ENCODE measurements at places on chromosomes 7 and 10.

GRCh38 chr7:111529507-111530355 lies 32.6 kb downstream of the IMMP2L start:
- no peak for DNase-seq

- DNase-seq, result no peak
Measured at GRCh38 chr7:98687111-98687751, 70.1 kb downstream of the NPTX2 start.

DNA sequence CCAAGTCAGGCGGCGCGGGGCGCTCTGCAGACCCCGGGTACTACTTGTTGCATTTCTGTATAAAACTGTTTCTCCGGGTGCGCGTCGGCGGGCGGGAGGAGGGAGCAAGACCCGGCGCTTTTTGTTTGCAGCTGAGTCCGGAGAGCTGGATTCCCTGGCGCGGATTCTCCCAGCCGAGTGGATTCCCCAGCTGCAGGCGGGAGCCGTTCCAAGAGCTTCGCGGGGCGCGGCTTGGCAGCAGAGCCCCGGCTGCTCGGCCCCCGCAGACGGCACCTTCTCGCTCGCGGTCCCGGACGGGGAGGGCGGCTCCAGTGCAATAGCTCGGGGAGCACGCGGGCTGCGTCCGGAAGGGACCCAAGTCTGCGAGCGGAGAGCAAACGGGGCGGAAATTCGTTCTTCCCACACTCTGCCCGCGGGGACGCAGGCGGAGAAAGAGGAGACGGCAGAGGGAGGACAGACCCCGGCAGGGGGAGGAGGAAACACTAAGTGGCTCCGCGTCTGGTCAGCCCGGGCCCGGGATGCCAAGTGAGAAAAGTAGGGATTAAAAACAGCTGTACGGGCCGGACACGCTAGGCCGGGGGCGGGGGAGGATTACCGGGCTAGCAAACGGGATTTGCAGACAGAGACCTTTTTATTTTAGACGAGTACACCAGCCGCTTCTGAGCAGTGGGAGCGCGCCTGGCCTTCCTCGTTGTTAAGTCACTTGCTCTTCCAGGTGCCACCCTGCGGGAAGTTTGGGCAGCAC lies at the start of gene TRIL:
TSS of gene TRIL (minus strand) at position 96 of the 745 bp plus-strand sequence. CDS start 284 bp downstream, outside the sequence.
- peak; percentile 42 for DNase-seq

- DNase-seq, result no peak
Measured at GRCh38 chr7:91519241-91520158, 255.3 kb downstream of the FZD1 start.

DNA sequence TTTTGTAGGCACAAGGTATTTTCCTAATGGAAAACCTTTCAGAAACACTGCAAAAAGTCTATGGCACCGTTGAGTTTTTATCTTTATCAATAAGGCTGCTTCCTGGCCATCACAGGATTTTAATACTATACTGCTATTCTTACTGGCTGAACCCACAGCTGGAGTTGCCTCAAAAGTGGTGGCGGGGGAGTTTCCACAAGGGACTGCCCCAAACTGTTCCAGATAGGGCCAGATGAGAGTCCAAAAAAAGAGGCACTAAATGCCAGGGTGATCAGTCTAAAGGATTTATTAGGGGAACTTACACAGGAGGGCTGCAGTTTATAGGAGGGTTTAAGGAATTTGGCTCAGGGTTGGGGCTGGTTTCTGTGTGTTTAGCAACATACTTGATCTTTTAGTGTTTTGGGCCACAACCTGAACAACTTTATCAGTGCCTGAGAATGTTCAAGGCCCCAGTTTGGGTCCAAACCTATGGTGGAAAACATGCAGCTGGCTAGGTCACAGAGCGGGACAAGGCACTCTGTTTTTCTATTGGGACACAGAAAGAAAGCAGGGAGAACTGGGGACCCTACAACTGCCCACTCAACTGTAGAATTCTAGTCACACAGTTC lies 41.4 kb downstream of the STAM start:
- no peak for DNase-seq
